ENCODE measurements at places on chromosomes 16 and 17. TPM values are rescaled to one million over a fixed set of nuclear protein-coding genes. Genes with fewer than 3 reads are reported as not detected.
A peak's percentile ranks its signal among the peaks of the same experiment; 100 is the strongest.

- DNase-seq = no peak
Measured at GRCh38 chr17:83138820-83139219, 59.4 kb downstream of the METRNL start.

- no peak for DNase-seq
Measured at GRCh38 chr17:1724869-1725641, 551 bp downstream of the WDR81 start.

DNA sequence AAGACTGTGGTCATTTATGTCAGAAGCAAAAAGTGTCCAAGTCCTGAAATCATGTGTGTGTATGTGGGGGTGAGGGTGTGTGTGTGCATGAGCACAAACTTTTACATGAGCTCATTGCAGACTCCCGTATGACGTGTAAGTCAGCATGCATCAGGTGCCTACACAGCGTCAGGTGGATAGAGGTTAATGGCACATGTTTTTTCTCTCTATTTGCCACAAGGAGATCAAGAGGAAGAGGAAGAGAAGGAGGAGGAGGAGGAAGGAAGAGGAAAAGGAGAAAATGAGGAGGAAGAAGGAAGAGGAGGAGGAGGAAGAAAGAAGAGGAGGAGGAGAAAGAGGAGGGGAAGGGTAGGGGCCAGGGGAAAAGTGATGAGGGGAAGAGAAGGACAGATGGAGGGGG, 178.0 kb upstream of the DYNLRB2 start:
- DNase-seq = no peak

DNA sequence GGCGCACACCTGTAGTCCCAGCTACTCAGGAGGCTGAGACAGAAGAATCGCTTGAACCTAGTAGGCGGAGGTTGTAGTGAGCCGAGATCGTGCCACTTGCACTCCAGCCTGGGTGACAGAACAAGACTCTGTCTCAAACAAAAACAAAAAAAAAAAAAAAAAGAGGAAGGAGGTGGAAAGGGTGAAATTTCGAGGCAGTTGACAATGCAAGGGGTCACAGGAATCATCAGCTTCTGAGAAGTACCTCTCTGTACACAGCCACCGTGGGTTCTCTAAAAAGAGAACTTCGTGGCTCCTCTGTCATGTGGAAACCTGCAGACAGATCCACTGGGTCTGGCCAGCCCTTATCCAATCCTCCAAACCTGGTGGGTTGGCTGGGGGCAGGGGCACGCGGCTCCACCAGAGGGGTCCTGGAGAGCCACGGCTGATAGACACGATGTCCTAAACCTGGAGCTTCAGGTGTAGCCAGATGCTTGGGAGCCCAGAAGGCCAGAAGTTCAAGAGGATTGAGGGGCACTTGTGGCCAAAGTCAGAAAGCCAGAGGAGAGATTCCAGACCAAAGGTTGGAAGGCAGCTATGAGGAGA, 540 bp upstream of the CD300LF start:
- no peak for DNase-seq

DNA sequence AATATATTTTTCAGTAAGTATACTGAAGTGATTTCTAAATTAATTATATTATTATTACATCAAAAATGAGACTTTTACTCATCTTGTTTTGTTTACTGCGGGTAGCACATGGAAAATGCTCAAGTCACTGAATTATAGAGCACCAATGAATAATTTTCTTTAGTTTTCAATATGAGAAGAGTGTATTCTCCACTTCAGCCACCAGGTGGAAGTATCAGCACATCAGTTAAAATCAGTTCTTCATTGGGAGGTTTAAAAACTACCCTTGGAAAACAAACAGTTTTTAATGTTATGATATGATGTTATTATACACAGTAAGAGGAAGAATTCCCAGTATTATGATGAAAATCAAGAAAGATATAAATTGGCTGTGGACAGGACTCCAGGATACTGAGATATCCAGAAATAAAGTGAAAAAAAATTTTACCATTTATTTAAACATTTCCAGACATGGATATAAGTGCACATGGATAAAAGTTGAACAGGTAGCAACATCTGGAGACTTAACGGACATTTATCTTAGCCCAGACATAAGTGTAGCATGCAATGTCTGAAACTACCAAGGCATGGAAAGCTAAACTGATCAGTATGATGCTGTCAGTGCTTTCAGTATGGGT, 467.3 kb downstream of the KCNJ2 start:
- peak; percentile 83 for DNase-seq

GRCh38 chr17:69716556-69716955, 302.1 kb downstream of the MAP2K6 start:
- DNase-seq = peak; percentile 43

GRCh38 chr16:82629441-82630027, 2.8 kb downstream of the CDH13 start:
- no peak for DNase-seq

GRCh38 chr17:48738803-48739526, 10.4 kb upstream of the HOXB13 start:
- no peak for DNase-seq

- peak; percentile 56 for DNase-seq
Measured at GRCh38 chr16:88315543-88316105, 67.1 kb upstream of the ZNF469 start.

- DNase-seq = no peak
Measured at GRCh38 chr16:25140459-25140858, 28.9 kb downstream of the LCMT1 start.

CD300H gene
- not detected for total RNA-seq

DNAI2 gene
- 0.21 TPM for total RNA-seq

GRCh38 chr17:20975566-20975965, 67.2 kb downstream of the USP22 start:
- no peak for DNase-seq

DNA sequence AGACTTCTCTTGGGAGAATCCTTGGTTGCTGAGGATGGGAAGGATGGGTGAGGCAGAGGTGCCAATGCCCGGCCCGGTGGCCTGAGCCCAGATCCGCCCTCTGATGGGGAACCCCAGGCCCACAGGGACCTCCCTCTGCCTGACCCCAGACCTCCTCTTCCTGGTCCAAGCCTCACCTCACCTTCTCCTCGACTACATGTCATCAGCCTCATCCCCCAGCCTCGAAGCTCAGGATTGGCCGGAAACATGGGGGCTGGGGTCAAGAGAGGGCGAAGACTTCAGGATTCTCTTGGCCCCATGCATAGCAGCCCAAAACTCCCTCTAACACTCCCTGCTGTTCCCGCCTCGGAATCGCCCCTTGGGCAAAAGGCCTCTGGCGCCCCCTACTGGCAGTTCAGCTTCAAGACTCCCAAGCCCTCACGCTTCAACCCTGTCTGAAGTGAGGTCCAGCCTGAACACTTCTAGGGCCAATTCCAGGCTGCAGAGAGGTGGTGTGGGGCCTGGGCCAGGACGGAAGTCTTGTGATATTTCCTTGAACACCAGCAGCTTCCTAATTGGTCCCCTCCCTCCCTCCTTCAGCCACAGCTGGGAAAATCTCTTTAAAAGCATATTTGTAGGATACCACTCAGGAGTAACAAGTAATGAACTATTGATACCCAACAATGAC, 47.2 kb downstream of the ARHGAP27 start:
- peak; percentile 94 for DNase-seq

KCNJ12 gene
- total RNA-seq = 34.0 TPM

DNA sequence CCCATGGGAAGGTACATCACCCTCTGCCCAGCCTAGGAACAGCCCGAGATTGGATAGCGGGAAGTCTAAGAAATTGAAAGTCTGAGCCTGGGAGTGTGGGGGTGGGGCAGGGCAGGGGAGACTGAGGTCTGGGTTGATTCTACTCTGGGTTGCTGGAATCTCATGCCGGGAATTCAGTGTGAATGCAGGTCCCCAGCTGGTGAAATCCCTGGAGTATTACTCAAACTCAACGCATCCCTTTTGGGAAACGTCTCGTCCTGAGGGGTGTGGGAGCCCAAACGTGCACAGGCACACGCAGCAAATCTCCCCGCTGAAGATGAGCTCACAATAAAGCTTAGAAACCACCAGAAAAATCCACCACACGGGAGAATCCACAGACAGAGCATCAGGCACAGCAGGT, 55.4 kb downstream of the SOCS1 start:
- DNase-seq = no peak

DNA sequence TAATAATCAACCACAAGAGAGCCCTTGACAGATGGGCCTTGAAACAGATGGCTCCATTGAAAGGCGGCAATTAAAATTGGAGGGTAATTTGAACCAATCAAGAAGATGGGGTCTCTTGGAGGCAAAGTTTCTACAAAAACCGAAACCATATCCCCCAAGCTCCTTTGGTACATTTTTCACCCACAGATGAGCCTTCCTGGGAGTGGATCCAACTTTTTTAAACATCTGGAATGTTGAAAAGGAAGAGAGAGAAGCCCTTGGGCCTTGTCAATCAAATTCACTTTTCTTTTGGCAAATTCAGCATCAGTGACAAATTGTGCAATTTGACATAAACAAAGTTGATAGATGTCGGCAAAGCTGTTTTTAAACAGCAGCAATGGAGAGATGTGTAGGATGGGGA, 13.2 kb upstream of the NUP93 start:
- peak; percentile 60 for DNase-seq

GRCh38 chr16:10883004-10883403, 6.0 kb downstream of the CIITA start:
- no peak for DNase-seq

CDH15 gene
- 72.0 TPM for total RNA-seq

COG7 gene
- 18.1 TPM for total RNA-seq

GRCh38 chr16:58449306-58449705, 50.6 kb upstream of the NDRG4 start:
- DNase-seq = no peak

DNA sequence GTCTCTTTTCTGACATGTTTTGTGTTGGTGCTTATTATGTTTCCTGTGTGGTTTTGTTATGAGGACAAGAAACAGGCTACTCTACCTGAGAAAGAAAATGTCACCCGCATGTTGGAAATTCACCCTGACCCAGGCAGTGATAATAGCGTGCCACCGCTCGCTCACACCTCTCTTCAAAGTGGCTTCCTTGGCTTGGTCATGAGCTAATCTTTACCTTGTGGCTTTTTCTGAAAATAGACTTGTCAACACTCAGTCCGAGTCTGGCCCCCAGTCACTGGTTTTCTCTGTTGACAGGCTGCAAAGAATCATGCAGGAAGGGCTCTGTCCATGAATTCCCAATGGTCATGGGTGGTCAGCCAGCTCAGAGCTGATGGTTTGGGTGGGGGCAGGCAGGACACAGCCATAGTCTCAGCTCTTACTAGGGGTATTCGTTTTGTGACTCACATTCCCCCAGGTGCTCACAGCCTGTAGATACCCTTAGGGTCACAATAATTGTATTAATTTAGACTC, 121.3 kb upstream of the CACNG5 start:
- no peak for DNase-seq
